ENCODE measurements at places on chromosomes 2 and 18.

- no peak for DNase-seq
Measured at GRCh38 chr2:143254110-143254509, 124.9 kb downstream of the ARHGAP15 start.

- DNase-seq, result no peak
Measured at GRCh38 chr18:76252880-76253279, 242.2 kb downstream of the ZNF516 start.

DNA sequence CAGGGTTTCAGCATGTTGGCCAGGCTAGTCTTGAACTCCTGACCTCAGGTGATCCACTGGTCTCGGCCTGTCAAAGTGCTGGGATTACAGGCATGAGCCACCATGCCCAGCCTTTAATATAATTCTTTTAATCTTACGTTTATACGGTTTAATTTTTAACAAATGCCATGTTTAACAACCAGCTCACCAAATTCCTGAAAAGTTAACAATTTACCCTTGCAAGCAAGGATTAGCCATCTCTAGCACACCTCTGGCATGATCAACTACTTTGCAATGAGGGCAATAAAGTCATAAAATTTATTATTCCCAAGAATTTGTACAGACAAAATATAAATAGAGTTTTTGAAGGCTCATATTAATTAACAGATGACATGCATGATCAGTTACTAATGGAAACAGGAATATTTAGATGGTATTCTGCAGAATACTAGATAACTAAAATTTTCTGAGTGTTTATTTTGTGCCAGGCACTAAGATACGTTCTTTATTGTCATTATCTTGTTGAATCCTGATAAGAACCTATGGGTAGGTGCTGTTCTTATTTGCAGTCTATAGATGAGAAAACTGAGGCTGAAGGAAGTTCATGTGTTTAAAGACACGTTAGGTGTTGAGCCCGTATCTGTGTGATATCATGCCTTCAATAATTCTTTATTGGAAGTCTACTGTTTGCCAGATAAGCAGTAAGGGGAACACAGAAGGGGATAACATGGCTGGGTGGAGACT, 190.1 kb downstream of the CDCA7 start:
- no peak for DNase-seq

GRCh38 chr18:1906421-1906820, 664.9 kb downstream of the METTL4 start:
- DNase-seq, result no peak

GRCh38 chr2:176467595-176467994, 198.4 kb downstream of the MTX2 start:
- DNase-seq, result no peak

DNA sequence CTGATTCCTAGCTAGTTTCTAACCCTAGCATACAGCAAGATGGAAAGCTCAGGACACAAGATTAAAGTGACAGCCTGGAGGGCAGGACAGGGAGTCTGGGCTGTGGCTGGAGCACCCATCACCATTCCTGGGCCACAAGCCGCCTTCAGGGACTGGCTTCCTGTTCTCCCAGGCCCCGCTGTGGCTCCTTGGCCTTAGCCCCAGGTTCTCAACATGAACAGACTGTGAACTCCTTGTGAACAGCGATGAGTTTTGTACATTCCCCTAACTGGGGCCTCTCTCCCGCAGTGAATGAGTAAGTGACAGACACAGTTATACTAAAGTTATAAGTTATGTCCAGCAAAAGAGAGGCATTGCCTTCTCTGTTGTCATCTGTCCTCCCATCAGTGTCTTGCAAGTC, 35.9 kb upstream of the SLC14A1 start:
- no peak for DNase-seq

DNA sequence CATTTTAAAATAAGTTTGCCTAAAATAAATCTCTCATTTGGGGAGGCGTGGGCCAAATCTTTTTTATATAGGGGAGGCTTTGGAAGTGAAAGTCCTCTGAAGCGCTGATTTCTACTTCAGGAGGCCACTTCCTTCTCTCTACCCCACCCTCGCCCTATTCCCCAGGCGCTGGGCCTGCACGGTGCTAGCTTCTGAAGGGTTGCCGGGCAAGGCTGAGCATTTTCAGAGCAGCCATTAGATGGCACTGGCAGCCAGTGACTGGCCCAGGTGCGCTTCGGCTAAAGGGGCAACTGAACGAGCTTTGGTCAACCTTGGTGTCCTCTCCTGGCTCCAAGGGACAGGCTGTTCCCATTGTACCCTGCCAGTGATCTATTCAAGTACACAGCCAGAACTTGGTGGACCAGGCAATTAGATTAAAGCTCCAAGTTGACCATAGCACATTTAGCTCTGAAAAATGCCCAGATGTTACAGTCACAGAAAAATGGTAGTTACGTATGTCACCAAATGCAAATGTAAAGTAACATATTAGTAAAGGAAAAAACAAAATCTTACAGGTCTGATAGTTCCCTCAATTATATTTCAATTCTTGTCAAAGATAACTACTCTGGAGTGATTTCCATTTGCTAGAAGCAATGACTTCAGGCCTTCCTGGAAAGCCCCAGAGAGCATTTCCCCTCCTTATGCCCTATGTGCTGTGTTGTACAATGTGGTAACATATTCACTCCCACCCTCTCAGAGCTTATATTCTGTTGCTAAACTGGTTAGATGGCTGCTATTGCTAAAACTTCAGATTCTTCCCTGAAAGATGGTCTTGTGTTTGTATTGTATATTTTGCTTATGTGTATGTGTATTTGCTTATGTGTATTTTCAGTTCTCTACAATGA, 2.1 kb downstream of the POMC start:
- peak; percentile 78 for DNase-seq
